ENCODE measurements at places on chromosomes 6 and 20.

GRCh38 chr6:2204272-2204671 is 41.1 kb downstream of the GMDS start:
- DNase-seq, result no peak

DNA sequence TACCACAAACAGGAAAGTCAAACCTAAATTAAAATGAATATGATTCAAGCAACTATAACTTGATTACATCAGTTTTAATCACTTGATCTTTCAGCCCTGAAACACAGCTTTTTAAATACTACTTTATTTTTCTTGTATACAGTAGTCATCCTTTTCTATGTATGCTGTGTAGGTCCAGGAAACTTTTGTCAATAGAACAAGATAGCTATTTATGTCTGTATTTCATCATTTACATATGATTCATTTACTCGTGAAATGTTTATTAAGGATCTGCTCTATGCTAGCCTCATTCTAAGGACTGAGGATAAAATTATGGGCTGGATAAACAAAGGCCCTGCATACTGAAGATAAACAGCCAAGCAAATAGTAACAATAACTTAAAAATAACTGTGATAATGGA is 930.2 kb downstream of the TFAP2A start:
- no peak for DNase-seq

DNA sequence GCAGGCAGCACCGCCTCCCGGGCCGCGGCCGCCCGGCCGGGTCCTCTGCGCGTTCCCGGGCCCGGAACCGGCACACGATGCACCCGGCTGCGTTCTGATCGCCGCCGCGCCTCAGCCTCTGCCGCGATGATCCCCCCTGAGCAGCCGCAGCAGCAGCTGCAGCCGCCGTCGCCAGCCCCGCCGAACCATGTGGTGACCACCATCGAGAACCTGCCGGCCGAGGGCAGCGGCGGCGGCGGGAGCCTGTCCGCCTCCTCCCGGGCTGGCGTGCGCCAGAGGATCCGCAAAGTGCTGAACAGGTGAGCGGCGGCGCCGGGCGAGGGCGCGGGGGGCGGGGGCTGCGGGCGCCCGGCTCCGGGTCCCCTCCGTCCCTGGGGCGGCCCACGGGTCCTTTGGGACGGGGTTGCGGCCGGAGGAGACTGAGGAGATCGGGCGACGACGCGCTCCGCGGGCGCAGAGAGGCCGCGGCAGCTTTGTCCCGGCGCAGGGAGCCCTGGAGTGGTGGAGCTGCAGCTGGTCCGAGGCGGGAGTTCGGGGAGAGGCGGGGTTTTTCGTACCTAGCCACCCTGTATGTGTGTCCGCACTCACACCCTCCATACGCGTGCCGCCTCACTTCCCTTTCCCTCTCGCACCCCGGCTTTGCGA is 659 bp downstream of the SLC35F1 start:
- DNase-seq, result no peak

DNA sequence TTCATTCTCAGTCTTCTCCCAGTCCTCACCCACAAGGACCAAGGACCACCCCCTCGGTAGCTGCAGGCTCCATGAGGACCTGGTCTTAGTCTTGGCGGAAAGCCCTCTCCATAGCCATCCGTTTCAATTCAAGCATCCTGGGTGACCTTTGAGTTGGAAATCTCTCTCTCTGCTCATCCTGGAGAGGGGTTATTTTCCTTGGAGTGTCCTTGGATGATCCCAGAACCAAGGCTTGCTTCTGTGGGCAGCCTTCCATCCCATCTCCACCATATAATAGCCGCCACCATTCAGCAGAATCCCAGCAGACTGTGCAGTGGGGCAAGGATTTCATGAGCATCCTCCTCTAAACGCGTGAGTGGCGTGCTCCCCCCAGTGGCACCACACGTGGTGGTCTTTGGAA is at the start of gene BPIFA2:
BPIFA2 (plus strand) TSS at position 301 of the 400 bp plus-strand sequence. CDS start 987 bp downstream, outside the sequence.
- no peak for DNase-seq

DNA sequence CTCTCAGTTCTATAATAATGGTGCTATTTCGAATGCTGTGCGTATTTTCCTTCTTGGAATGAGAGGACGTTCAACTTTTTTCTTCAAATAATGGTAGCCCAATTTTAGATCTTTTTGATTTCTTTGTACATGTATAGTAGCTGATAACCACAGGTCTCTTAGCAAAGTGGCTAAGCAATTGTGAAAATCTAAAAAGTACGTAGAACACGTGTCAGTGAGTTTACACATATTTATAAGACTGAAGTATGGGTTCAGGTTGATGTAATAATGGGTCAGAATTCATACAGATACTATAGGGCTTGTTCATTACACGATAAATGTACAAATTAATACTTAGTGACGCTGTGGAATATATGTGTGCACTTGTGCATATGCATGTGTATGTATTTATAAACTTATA is 1.3 kb downstream of the SMIM13 start:
- no peak for DNase-seq

DNA sequence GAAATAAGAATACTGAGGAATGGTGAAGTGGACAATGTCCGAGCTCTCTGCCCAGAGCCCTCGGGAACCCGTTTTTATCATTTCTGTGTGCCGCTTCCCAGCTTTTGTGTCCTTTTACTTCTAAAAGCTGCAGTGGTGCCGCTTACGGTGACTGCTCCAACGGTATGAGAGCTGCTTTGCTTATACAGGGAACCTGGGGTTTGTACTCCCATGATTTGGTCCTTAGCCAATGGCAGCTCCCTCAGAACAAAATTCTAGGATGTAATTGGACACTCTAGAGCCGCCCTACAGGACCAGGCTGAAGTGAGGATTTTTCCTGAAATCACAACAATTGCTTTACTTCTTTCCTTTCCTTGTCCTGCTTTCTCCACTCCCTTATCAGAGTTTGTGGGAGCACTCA is 24.2 kb upstream of the PCSK2 start:
- DNase-seq, result no peak

DNA sequence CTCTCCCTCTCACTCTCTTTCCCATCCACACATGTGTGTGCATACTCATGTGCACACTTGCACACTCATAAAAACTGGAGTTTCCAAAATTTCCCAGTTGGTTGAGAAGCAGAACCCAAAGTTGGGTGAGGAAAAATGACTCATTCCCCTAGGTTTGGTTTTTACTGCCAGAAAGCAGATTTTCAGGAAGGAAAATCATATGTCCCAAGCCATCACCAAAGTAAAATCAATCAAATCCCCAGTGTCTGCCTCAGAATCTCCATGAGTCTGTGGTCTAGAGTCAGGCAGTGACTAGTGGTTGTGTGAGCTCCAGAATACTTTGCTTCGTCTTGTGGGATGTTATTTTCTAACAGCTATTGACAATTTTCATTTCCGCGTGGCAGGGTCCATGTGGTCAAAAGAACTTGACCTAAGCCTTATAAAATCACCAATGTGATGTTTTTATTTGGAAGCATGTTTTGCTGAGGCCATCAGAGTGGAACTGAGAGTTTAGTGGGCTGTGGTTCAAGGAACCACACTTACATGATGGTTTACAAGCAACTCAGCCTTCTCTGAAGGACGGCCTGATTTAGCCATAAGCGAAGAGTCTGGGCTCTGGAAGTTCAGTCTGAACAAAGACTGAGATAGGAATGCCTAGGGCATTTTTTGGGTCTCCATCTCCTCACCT is 81.9 kb upstream of the CCN6 start:
- DNase-seq, result no peak

DNA sequence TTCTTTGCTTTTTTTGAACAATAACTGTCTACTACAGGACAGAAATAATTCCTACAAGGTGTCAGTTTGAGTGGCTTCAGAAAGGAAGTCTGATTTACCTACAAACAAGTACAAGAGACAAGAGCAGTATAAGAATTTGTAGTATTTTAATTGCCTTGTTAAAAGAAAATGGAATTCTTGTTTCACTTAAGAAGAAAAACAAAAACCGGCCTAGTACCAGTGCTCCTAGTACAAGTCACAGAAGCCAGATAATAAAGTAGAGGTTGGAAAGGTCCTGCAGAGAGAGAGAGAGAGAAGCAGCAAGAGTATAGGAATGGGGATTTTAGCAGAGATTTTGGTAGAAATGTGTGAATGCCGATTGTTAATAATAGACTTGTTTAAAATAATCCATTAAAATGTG is 6.4 kb downstream of the TAB2 start:
- DNase-seq, result no peak

GRCh38 chr6:5638666-5639065 is 368.1 kb downstream of the NRN1 start:
- DNase-seq, result no peak

- no peak for DNase-seq
Observed at GRCh38 chr20:16215041-16215440, 358.2 kb downstream of the KIF16B start.

DNA sequence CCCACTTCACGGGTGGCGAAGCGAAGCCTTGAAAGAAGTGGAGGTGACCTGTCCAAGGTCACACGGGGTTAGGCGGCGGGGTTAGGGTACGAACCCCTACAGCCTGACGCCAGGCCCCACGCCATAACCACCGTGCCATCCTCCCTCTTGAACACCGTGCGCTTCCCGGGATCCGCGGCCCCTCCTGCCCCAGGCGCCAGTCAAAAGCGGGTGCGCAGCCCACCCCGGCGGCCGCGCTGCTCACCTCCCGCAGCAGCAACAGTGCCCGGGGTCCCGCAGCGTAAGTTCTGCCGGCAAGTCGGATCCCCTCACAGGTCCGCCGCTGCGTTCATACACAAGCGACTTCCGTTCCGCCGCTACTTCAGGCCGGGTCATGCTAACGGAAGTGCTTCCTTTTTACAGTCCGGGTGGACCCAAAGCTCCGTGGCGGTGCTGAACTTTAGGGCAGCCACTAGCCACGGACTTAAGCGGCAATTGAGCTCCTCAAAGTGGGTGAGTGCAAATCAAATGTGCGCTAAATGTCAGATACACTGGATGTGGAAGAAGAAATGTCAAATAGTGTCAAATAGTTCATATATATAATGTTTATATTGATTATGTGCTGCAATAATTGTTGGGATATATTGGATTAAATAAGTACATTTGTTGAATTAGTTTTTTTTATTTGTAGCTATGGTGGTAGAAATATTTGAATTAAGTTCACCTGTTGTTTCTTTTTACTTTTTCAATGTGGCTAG is at the start of gene CDK5RAP1:
CDK5RAP1 (minus strand) TSS at position 336 of the 737 bp plus-strand sequence. CDS start 4,455 bp downstream, outside the sequence.
- DNase-seq, result peak; percentile 63

DNA sequence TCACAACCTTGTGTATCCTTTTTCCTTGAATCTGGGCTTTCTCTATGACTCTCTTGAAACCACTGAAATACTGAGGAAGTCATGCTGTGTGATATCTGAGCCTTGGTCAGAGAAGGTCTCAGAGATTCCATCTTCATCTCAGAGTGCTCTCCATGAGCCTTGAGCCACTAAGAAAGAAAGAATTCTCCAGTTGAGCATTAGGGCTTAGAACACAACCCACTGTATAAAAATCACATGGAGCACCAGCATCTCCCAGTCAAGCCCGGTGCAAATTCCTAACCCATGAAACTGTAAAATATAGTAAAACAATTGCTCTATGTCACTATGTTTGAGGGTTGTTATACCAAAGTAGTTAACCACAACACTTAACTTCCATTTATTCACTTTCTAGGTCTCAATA is 181.4 kb downstream of the MOXD1 start:
- DNase-seq, result no peak

DNA sequence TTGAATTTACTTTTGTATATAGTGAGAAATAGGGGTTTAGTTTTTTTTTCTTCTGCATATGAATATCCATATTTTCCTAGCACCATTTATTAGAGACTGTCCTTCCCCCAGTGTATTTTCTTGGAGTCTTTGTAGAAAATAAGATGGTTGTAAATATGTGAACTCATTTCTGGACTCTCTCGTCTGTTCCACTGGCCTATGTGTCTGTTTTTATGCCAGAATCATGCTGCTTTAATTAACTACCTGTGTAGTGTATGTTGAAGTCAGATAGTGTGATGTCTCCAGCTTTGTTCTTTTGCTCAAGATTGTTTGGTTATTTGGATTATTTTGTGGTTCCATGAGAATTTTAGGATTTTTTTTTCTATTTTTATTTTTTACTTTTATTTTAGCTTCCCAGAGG is 176.6 kb upstream of the RAB32 start:
- no peak for DNase-seq

DNA sequence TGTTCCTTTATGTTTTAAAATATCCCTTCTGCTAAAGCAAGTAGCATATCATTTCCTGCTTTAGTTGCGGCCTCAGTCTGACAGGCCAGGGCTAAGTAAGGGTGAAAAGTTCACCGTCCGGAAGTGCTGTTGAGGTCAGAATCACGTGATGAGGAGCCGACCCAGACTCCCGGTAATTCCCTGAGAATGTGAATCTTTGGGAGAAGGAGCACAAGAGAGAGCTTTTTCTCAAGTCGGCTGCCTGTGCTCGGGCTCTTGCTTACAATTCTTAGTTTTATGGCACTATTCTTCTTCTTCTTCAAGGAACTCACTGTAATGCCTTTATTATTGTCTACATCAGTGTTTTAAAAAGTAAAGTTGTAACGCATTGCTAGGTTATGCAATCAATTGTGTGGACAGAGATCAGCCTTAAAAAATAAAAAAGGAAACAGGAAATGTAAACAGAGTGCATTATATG is 309.3 kb downstream of the PRL start:
- DNase-seq, result peak; percentile 59

- DNase-seq, result no peak
Observed at GRCh38 chr6:147793871-147794643, 285.6 kb downstream of the SAMD5 start.

DNA sequence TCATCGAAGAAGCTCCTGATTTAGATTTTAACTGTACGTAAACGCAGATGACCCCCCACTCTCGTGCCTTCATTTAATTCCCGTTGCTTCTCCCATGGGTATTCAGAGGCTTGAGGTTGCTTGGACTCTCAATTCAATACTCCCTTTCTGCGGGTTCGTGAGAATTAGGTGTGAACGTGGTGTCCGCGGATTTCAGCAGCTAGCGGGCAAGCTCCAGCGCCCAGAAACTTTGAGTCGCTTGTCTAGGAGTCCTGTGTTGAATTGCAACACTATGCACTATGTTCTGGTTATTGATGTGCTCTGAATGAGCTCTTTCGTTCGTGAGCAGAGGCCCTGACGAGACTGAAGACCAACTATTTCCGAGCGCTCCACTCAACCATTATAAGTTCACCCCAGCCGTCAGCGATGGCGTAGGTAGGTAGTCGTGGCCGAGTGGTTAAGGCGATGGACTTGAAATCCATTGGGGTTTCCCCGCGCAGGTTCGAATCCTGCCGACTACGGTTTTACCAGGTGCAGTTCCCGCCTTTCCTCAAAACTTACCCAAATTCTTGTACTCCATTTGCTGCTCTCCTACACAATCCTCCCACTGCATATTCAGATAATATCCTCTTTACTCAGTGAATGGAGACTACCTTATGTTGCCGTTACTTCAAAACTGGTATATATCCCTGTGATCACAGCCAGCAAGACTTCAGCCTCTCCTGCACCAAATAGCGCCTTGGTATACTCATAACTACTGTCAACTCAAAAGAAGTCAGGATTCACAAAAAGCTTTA is 72.6 kb upstream of the ZNF184 start:
- DNase-seq, result no peak

GRCh38 chr6:11333132-11333849 is 100.8 kb upstream of the NEDD9 start:
- no peak for DNase-seq

Measured in fibroblast of skin of left biceps (primary cell).